Activated CD8-positive, alpha-beta T cell treated with anti-CD3 and anti-CD28 coated beads, Interleukin-2, amount 10 ng/mL, durations not matched to agents 7 days and 5 days (primary cell): ENCODE measurements at places on chromosomes 6 and 20. TPM values are rescaled to one million over a fixed set of nuclear protein-coding genes. Genes with fewer than 3 reads are reported as not detected.

Gene PTCHD4
- total RNA-seq = not detected

DNA sequence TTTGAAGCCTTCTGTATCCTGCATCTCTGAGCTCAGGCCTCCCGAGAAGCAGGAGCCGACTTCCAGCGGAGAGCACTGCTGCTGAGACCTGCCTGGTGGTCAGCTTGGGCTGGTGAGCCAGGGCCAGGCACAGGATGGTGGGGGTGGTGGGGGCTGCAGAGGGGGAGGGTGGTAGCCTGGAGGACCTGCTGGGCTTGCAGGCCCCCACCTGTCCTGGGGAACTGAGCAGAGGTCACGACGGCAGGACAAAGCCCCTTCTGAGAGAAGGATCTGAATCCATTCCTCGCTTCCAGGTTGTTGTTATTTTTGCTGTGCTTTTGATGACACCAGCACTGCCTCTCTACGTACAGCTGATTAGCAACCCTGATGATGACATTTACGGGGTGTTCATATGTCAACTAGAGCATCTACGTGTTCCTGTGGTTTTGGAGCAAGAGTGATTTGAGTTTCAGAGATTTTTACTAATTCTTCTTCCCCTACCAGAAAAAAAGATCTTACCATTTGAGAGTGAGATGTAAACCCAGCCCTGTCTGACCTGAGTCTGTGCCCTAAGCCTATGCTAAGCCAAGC is 35.7 kb upstream of the CD93 start:
- DNase-seq = no peak

DNA sequence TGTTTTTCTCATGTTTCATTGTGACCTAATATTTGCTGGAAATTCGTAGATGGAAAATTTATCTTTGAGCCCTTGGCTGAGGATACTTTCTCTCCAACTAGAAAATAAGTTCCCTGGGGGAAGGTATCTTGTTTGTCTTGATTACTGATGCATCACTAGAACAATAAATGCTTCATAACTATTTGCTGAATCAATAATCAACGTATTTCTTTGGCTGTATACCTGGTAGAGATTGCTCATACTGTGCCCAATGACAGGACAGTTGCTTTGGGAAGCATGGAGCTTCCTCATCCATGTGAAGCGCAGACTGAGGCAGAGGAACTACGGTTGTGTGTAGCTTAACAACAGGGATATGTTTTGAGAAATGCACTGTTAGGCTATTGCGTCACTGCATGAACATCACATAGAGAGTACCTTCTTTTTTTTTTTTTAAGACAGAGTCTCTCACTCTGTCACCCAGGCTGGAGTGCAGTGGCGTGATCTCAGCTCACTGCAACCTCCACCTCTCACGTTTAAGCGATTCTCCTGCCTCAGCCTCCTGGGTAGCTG is 34.2 kb upstream of the RPN2 start:
- DNase-seq = no peak

Gene GSTA3
- total RNA-seq = not detected

DNA sequence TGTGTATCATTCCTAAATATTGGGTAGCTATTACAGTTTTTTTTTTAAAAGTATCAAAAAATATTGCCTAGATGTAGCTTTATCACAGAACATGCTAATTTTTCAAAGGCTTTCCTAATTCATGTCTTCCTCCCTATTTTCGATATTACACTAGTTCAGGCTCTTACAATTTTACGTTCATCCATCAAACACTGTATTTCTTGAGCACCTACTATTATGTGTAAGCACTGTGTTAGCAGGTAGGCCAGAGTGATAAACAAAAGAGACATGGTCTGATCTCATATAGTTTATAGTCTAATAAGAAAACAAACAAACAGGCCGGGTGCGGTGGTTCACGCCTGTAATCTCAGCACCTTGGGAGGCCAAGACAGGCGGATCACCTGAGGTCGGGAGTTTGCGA is 69.5 kb downstream of the FAM217A start:
- no peak for DNase-seq
